Type B pancreatic cell (in vitro differentiated cells): ENCODE measurements at places on chromosomes 6 and 20.

DNA sequence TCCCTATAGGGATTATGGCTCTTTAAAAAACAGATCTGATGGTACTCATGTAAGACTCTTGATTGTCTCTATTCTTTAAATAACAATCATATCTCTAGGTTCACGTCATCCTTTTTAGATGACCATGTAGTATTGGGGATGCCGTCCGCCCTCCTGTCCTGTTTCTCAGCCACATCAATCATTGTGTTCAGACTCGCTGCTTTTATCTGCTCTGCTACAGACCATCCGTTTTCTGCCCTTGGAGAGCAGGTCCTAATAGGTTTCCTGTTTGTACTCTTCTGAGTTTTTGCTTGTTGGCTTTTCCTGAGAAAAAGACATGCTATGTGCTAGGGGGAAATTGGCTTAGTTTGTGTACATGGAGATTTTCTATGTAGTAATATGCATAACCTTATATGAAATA, 76.8 kb downstream of the SASH1 start:
- DNase-seq = no peak

GRCh38 chr6:105202486-105202885, 22.7 kb upstream of the POPDC3 start:
- DNase-seq = no peak

GRCh38 chr20:19274412-19275015, 62.1 kb downstream of the SLC24A3 start:
- no peak for DNase-seq

GRCh38 chr6:3844097-3844463, 5.1 kb upstream of the FAM50B start:
- DNase-seq = no peak

DNA sequence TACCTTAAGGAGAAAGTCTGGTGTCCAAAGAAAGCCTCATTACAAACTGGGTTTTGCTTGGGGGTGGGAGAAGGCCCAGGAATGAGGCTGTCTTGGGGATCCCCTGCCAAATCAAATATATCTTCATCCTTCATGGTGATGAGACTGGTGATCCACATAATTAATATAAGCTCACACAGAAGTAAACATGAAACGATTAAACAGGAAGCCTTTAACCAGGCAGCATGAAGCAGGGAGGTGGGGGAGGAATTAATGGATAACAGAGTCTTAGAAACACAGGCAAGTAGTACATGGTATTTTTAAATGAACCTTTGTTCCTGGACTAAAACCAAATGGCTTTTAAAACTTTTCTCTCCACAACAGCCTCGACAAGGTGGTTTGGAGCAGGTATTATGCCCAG, 437.5 kb downstream of the TFAP2A start:
- no peak for DNase-seq

- DNase-seq = no peak
Measured at GRCh38 chr6:24879351-24879750, 56.4 kb downstream of the RIPOR2 start.

DNA sequence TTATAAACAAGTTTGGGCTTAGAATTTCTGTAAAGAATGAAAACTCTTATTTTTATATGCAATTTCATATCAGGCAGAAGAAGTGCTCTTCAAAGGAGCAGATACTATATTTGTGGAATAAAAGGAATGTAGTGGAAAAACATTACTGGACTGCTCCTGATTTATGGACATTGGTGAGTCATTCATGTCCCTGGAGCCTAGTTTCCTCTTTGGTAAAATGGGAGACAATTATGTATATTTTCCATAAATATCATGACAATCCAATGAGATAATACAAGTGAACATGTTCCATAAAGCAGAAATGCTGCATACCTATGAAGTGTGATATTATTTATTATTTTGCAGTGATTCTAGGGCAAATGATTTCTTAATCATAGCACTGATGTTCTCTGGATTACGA, 445.8 kb upstream of the CITED2 start:
- no peak for DNase-seq

DNA sequence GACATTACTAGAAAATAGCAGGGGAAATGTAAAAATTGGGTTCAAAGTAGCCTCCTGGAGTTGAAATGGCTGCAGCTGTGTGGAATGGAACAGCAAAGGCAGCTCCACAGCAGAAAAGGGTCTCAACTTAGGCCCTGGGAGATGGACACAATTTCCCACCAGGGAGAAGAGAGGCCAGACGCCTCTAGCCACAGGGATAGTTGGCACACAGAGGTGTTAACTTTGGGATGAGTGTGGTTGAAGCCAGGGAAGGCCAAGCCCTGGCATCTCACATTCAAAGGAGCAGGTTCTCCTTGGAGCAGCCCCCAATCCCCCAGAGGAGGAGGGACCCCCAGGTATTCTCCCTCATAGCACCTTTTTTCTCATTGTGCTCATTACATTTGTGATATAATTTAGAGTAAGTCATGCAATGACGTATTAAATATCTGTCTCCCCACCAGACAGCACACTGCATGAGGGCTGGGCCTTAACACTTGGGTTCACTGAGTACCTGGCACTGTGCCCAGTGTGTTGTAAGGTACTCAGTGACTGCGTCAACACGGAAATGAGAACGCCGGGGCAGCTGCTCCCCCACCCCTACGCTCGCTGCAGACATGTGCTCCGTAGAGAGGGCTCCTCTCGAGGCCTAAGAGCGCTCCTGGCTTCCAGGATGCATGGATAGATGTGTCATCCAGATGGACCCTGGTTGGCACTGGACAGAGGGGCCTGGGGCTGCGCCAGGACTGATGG, 76.0 kb upstream of the CD93 start:
- DNase-seq = no peak

GRCh38 chr20:45094864-45095574, 5.9 kb downstream of the KCNS1 start:
- no peak for DNase-seq

DNA sequence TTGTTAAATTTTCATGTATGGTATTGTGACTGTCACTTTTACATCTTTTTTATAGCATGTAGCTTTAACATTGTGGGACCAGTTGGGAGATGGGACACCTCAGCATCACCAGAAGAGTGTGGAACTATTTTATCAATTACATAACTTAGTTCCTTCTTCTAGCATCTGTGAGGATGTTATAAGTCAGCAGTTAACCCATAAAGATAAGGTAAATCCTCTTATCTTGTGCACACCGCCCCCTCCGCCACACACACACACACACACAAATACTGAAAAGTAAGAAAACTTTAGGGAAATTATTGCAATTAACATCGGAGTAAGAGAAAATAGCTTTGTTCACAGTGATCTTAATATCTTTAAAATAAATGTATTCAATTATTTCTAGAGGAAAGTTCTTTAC, 60.9 kb downstream of the PGM3 start:
- DNase-seq = no peak

GRCh38 chr6:39792540-39793450, 619 bp downstream of the DAAM2 start:
- DNase-seq = no peak

GRCh38 chr6:110287462-110288341, 70.4 kb downstream of the METTL24 start:
- DNase-seq = no peak

- DNase-seq = no peak
Measured at GRCh38 chr6:15132854-15133670, 112.8 kb upstream of the JARID2 start.

DNA sequence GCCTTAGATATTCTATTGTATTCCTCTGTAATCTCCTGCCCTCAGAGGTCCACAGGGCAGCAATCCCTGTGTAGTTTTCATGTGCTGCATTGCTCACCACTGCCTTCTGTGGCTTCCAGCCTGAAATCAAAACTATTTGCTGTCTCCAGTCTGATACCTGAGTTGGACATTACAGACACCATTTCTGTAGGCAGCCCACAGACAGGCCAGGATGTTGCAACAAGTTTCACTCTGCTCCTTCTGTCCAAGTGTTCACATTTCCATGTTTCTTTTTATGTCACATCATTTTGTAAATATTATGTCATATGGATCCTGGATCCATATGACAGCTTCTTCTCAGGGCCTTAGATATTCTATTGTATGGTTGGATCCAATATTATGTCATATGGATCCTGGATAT, 21.7 kb downstream of the ECI2 start:
- DNase-seq = no peak
